ENCODE measurements at places on chromosomes 7 and 10. TPM values are rescaled to one million over a fixed set of nuclear protein-coding genes. Genes with fewer than 3 reads are reported as not detected.
A peak's percentile ranks its signal among the peaks of the same experiment; 100 is the strongest.

NFE2L3 gene
- 5.9 TPM for total RNA-seq

DNA sequence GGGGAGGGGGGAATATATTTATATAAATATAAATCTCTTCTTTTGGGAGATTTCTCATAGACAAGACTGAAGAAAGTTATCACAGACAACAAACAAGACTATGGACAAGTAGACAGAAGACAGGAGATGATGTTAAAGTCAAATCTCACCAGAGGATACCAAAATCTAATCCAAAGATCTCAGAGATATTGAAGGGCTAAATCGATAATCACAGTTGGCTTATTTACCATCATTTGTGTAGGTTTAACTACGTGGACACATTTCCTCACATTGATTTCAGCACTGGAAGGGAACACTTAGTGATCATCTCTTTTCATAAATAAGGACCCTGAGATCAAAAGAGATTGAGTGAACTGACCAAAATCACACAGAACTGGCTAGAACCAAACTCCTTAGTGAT lies 2.7 kb upstream of the INPP5F start:
- DNase-seq, result no peak

DNA sequence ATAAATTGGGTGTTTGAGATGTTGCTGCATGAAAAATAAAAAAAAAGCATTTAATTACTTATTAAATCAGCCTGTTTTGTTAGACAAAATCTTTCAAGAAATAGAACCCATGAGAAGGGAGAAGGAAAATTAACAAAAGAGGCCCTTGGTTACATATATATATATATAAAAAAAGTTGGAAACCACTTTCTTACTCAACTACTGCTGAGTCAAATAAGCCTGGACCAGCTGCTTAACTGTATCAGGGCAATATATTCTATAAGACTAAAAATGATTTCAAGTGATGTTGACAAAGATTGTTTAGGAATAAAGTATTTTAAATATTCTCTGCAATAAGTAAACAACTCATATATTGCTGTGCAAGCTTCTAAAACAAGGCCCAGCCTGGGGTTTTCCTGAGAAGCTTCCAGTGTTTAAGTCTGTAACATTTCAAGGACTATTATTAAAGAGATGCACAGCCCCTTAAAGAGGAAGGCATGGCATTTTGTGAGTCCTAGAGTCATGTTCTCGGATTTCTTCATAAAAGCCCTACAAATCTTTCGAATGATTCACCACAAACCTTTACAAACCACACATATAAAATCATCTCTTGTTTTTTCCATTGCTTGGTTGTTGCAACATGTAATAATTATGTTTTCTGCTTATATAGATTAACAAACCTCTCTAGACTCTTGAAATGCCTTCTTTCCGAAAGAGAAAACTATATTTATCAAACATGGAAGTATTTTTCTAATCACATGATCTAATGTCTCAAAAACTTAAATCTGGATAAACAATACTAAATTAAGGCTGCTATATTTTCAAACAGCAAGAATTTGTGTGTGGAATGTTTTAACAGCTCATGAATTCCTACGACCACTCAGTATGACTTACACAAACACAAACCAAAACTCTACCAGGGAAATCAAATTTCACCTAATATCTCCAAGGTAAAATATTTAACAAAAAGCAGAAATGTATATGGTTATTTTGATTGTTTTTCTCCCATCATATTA lies 14.3 kb downstream of the JAZF1 start:
- no peak for DNase-seq

DNA sequence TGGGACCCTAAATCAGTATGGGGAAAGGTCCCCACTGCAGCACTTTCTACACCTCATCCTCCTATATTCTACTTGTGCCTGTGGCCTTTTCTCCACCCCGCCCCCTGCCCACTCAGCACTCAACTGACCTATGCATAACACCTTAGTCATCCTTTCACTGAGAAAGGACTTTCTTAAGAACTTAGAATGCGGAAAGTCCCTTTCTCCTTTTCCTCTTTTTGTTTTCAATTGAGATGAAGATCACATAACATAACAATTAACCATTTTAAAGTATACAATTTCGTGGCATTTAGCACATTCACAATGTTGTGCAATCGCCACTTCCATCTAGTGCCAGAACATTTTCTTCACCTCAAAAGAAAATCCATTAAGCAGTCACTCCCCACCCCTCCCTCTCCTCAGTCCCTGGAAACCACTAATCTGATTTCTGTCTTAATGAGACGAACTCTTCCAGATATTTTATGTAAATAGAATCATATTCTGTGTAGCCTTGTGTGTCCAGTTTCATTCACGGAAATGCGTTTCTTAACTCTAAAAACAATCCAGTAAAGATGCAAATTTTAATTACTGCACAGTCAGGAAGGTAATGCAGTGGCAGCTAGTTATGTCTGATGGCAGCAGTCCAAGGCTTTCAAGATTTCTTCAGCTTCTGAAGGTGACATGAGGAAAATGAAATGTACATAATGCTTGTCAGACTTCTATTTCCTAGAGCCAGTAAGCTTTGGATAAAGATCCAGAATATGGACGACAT lies 41.7 kb downstream of the FAS start:
- DNase-seq, result peak; percentile 77

PHKG1 gene
- total RNA-seq, result 0.32 TPM

- DNase-seq, result no peak
Measured at GRCh38 chr10:26787362-26787761, 73.4 kb downstream of the ABI1 start.

SLC13A1 gene
- total RNA-seq, result not detected

KCNMA1 gene
- total RNA-seq, result 21.1 TPM

LANCL2 gene
- total RNA-seq, result 9.5 TPM

- no peak for DNase-seq
Measured at GRCh38 chr10:47230482-47230881, 69.5 kb upstream of the GDF10 start.

DNA sequence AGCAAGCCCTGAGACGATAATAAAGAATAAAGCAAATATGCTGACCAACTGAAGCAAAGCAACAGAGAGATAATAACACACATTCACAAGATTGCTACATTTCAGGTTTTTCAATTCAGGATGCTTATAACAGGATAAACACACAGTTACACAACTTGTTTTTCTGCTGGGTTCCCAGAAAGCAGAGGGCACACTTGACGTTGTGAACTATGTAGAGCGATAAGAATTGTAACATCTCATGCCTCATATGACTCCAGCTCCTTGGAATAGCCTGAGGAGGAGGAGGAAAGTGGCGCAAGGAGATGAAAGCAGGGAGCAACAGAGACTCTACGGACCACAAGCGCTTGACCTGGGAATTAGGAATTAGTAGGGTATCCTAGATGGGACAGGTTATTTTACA lies 201.7 kb downstream of the SKAP2 start:
- DNase-seq, result no peak

DKK1 gene
- 10.5 TPM for total RNA-seq

DNA sequence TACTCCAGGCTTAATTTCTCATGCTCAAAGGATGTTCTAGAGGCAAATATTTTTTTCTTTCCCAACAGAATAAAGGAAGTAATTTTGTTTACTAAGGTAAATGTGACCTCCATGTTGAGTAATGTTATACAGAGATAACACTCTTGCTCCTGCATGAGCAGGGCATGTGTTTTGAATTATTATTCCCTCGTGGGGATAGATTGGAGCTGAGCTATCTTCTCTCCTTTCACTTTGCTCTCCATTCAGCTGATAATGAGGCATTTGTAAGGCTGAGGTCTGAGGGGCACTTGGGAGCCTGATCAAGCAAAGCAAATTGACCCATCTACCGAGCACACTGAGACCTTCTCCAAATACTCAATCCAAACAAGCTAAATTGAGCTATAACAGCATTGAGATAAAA lies 50.7 kb upstream of the GHITM start:
- no peak for DNase-seq

GRCh38 chr7:145481985-145482384 lies 634.6 kb upstream of the CNTNAP2 start:
- no peak for DNase-seq

- no peak for DNase-seq
Measured at GRCh38 chr7:11212816-11213215, 239.1 kb downstream of the PHF14 start.

GRCh38 chr10:120477743-120478141 lies 20.7 kb downstream of the PLPP4 start:
- no peak for DNase-seq

GRCh38 chr7:159191236-159191635 lies 46.6 kb upstream of the VIPR2 start:
- DNase-seq, result no peak

FEZF1 gene
- not detected for total RNA-seq

CFAP70 gene
- 3.2 TPM for total RNA-seq

CCDC126 gene
- total RNA-seq, result 11.9 TPM

DNA sequence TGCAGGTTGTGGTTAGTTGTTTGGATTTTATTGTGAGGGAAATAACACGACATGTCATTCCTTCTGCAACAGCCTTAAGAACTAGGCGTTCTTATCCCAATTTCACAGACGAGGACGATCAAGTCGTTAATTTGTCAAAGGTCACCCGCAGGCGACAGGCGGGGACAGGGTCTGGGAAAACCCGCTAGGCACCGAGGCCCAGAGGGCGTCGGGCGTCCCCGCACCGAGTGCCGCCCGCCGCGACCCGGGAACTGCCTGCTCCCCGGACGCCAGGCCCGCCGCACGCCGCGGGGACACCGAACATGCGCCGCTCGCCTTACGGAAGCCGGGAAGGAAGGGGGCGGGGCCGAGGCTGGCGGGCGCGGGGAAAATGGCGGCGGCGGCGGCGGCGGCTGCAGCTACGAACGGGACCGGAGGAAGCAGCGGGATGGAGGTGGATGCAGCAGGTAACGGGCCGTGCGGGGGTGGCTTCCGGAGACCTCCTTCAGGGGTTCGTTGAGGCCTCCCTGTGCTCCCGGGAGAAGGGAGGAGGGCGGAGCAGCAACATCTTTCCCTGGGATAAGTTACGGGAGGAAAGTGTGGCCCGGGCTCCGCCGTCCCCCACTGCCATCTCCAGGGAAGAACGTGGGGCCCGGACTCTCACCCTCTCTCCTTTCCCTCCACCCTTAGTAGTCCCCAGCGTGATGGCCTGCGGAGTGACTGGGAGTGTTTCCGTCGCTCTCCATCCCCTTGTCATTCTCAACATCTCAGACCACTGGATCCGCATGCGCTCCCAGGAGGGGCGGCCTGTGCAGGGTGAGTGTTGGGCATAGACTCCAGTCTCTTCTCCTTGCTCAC lies at the start of gene COPS6:
COPS6 (plus strand) TSS at position 349 of the 837 bp plus-strand sequence; CDS start at position 371, 22 bp downstream.
- peak; percentile 81 for DNase-seq

- DNase-seq, result no peak
Measured at GRCh38 chr10:2786251-2786650, 281.1 kb upstream of the PFKP start.

C10orf67 gene
- total RNA-seq, result 0.68 TPM

CPN1 gene
- total RNA-seq, result not detected

GRCh38 chr10:43390759-43391158 lies 18.2 kb downstream of the HNRNPF start:
- DNase-seq, result peak; percentile 22

DNA sequence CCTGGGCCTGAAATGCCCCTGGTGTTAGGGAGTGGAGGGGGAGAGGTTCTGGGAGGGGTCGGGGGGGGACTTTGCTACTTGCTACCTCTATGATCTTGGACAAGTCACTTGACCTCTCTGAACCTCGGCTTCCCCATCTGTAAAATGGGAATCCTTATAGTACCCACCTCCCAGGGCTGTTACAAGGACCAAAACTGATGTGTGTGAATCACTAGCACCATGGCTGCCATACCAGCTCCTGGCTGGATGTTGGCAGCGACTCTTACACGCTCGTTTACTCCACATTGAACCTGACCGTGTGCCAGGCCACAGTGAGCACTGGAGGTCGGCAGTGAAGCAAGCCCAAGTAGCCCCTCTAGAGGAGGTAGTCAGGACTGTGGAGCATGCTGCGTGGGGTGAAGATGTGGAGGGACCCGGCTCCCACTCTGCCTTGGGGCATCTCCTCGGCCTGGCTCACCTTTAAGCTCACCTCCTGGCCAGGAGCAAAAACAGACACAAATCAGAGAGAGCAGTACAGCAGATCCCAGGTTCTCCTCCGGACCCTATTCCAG lies 28.9 kb downstream of the PPIF start:
- no peak for DNase-seq

SEMA3D gene
- 9.1 TPM for total RNA-seq

DNA sequence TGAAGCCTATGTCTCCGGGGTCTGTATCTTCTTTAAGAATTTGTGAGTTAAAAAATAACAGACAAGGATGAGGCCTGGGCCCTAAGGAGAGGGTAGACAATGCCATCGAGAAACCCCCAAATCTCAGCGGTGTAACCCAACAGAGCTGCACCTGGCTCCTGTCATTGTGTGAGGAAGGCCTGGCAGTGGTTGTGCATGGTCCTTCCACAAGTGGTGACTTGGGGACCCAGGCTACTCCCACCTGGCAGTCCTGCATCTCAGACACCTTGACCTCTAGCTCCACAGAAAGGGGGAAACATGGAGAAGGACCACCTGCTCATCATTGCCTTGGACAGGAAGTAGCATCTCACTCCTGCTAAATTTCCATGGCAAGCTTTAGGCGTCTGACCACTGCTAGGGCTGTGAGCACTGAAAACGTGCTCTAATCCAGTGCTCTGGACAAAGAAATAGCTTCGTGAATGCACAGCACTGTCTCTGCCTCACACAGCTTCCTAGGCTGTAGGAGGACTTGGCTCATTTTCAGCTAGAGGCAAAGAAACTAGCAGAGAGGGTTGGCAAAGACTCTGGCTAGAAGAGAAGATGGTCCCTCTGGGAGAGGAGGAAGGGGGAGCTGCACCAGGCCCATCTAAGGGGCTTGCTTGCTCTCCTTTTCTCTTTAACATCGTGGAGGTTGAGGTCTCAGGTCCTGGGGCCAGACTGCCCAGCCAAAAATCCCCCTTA lies 273.9 kb upstream of the ZMIZ1 start:
- no peak for DNase-seq

DNA sequence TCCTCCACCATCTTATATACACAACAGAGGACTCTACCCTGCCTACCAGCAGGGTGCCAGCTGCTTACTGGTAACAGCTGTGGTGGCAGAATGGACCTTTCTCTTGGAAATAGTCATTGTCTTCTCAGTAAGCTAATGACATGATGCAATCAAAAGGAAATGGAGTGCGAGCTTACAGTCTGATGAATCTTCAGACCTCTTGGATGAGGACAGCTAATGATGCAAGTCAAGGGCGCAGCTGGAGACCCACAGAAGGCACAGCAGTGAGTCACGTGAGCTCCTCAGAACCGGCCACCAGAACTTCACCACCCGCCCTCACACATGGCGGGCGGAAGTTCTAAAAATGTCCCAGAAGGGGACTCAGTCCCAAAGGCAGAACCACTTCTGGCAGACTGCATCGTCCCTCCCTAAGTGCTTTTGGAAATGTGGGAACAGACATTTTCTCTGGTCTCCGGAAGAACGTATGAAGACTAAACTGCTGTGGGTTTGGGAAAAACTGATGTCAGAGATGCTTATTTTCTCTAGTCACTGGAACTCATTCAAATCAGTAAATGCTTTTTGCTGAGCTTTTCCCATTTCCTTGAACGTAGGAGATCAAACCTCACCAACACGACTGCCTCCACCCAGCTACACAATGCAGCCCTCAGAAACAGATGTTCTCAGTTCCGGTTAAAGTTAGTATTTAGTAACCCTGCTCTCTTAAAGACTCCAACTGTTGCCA lies 96.4 kb downstream of the FAS start:
- peak; percentile 68 for DNase-seq

RP9 gene
- 11.3 TPM for total RNA-seq
